ENCODE measurements at places on chromosomes 3 and 15.

- DNase-seq: no peak
Measured at GRCh38 chr15:92930776-92931175, 30.7 kb downstream of the CHD2 start.

- no peak for DNase-seq
Measured at GRCh38 chr3:106862067-106862466, 515.2 kb upstream of the CCDC54 start.

- DNase-seq: no peak
Measured at GRCh38 chr3:149658744-149659497, 1.1 kb upstream of the WWTR1 start.

DNA sequence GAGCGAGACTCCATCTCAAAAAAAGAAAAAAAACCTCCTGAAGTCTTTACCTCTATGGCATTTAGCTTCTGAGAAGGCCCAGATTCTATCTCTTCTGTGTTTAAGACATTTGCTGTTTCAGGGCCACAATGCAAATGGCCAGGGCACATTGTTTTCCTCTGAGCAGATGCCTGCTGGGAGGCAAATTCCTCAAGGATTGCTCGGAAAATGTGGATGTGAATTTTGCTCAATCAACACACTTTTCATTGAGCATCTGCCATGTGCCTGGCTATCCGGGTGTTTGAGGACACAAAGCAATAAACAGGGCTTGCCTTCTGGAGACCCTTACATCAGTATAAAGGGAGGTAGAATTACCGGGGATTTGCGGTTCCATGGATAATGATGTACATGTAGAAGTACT lies 20.0 kb downstream of the TRIM71 start:
- DNase-seq: no peak

DNA sequence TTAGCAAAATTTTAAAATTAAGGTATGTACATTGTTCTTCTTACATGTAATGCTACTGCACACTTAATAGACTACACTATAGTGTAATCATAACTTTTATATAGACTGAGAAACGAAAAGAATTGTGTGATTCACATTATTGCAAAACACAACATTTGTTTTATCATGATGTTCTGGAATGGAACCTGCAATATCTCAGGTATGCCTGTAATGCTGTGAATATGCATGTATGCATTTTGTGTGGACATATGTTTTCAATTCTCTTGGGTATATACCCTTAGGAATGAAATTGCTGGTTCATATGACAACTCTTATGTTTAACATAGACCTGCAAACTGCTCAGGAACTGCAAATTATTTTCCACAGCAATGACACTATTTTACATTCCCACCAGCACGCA lies 38.6 kb upstream of the TJP1 start:
- no peak for DNase-seq
